Astrocyte of the cerebellum (primary cell): ENCODE measurements at places on chromosomes 16 and 17.

- DNase-seq, result no peak
Observed at GRCh38 chr17:43030137-43030767, 5.2 kb downstream of the RND2 start.

- no peak for DNase-seq
Observed at GRCh38 chr17:9072696-9073339, 51.5 kb downstream of the NTN1 start.

DNA sequence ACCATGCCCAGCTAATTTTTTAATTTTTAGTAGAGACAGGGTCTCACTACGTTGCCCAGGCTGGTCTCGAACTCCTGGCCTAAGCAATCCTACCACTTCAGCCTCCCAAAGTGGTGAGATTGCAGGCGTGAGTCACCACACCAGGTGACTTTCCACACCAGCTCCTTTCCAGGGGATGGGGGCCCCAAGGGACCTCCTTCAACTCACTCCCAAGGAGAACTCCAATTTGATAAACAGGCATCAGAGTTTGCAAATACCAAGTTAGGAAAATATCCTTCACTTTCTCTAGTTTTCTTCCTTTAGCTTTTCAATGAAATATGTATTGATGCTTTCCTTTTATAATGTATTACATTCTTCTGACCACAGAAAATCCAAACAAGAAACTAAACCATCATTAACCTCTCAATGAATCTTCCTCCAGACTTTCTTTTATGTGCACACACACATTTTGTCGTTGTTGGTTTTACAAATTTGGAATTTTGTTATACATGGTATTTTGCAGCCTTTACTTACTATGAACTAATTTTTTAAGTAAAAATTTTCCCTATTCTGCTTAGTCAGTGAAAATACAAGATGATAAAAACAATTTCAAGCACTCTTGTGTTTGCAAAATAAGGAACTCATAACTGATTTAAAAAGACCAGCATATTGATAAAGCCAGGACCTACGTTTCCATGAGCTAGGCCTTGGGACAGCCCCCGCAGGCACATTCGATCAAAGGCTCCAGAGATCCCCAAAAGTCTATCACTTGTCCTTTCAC lies 32.0 kb downstream of the GAS7 start:
- DNase-seq, result no peak

DNA sequence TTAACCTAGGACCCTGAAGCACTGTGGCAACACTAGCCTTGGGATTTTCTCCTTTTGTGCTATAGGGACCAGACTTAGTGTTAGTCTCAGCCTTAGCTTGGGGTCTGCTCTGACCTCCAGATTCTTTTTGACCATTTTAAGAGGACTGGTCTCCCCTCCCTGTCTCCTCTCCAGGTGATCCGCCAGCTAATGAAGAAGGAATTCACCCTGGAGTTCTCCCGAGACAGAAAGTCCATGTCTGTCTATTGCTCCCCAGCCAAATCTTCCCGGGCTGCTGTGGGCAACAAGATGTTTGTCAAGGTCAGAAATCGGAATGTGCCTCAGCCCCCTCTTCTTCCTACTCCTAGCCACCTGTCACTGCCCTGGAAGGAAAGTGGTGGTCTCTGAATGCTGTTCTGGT lies 19.5 kb downstream of the ATP2A1 start:
- no peak for DNase-seq

DNA sequence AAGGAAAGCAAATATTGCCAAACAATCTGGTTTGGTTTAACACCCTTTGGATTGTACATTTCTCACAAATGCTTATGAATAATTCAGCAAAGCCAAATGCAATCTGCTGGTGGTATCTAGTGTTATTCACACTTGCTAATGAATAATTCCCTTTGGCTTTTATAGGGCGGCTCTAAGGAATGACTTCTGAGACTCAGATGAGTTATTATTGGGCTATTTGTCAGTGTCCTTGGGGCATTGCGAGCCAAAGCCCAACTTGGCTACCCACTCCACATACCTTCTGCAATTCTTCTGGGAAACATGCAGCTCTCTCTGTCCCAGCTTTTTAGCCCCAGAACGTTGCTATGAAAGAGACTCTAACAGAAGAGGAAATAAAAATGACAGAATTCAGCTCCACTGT lies 41.1 kb downstream of the FTO start:
- DNase-seq, result peak; percentile 47

- peak; percentile 74 for DNase-seq
Observed at GRCh38 chr16:19008245-19009169, 24.8 kb downstream of the TMC7 start.
